Foreskin melanocyte (primary cell): ENCODE measurements at places on chromosomes 4 and X.
A peak's percentile ranks its signal among the peaks of the same experiment; 100 is the strongest.

- DNase-seq, result no peak
Observed at GRCh38 chrX:36414056-36414455, 494.5 kb downstream of the CFAP47 start.

GRCh38 chr4:139950568-139950967, 203.4 kb downstream of the MAML3 start:
- DNase-seq, result peak; percentile 76

- no peak for DNase-seq
Observed at GRCh38 chr4:3407930-3408792, 33.6 kb upstream of the HGFAC start.

DNA sequence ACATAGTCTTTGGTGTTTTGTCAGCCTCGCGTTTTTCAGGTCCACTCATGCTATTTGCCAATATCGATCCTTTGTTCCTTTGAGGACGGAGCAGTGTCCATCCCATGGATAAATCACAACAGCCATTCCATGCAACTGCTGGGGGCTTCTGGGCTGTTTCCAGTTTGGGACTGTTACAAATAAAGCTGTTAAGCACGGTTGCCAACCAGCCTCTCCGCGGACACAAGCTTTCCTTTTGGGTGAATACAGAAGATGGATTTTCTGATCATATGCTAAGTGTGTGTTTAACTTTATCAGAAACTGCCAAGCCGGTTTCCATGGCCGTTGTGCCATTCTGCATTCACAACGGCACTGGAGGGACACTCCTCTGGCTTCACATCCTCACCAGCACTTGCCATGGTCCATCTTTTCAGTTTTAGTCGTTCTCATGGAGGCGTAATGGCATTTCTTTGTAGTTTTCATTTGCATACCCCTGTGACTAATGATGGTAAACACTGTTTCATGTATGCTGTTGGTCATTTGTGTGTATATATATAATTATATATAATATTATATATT, 67.8 kb downstream of the ABLIM2 start:
- no peak for DNase-seq

GRCh38 chr4:185846505-185847150, 34.6 kb upstream of the SORBS2 start:
- DNase-seq, result no peak

- no peak for DNase-seq
Observed at GRCh38 chr4:173827707-173828106, 297.7 kb upstream of the HAND2 start.

DNA sequence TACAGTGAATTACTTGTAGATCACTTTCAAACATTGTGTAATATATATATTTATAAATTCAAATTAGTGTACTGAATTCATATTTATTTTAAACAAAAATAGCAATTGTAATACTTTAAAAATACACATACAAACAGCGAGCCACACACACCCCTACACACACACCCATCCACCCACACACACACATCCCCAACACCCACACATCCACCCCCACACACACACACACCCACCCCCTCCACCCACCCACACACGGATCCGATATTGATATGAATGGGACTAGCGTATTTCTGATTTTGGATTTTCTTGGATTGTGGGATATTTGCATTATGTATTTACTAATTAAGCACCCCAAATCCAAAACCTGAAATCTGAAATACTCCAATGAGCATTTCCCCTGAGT, 451.2 kb downstream of the PCDH7 start:
- no peak for DNase-seq

DNA sequence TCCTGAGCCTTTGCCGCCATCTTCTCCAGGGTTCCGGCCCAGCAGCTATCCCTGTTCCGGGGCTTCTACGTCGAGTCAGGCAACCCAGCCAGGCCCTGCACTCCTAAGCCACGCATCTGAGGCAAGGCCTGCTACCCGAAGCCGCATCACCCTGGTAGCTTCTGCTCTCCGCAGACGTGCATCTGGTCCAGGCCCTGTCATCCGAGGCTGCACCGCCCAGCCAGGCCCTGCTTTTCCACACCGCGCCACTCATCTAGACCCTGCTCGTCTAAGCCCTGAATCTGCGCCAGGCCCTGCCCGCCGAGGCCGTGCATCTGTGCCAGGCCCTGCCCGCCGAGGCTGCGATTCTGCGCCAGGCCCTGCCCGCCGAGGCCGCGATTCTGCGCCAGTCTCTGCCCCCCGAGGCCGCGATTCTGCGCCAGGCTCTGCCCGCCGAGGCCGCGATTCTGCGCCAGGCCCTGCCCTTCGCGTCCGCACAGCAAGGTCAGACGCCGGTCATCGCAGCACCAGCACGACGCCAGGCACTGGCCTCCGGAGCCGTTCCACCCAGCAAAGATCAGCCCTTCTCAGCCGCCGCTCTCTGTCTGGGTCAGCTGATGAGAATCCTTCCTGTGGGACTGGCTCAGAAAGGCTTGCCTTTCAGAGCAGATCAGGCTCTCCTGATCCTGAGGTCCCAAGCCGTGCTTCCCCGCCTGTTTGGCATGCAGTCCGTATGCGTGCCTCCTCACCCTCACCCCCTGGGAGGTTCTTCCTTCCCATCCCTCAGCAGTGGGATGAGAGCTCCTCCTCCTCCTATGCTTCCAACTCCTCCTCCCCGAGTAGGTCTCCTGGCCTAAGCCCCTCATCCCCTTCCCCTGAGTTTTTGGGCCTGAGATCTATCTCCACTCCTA, 75.1 kb downstream of the NUDT10 start:
- DNase-seq, result no peak

- no peak for DNase-seq
Observed at GRCh38 chrX:10851809-10852208, 231.4 kb upstream of the MID1 start.

- DNase-seq, result no peak
Observed at GRCh38 chr4:41069838-41070237, 144.5 kb downstream of the APBB2 start.

DNA sequence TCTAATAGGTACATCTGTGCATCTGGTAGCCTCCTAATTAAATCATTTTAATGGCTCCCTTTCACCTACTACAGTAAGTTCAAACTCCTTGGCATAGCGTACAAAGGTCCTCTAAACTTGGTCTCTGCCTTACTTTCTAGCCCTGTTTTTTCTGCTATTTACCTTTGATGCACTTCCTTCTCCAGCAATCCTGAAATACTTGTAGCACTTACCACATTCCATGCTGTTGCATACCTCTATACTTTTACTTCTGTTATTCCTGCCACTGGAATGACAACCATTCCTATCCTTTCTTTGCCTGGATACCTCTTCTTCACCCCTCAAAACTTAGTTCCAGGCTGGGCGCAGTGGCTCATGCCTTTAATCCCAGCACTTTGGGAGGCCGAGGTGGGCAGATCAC, 56.6 kb upstream of the LHFPL1 start:
- no peak for DNase-seq

- no peak for DNase-seq
Observed at GRCh38 chr4:167000141-167000852, 234.0 kb downstream of the SPOCK3 start.

- no peak for DNase-seq
Observed at GRCh38 chrX:118566359-118566758, 70.7 kb downstream of the DOCK11 start.

DNA sequence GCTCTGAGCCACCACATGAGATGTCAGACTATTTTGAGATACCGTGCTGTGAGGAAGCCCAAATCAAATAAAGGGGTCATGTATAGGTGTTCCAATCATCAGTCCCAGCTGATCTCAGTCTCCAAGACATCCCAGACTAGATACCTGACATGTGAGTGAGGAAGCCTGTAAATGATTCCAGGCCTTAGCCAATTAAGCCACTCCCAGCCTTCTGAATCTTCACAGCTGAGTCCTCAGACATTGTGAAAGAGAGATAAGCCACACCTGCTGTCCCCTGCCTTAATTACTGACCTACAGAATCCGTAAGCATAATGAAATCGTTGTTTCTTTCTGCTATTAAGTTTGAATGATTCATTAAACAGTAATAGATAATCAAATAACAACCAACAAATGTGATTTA, 671.4 kb downstream of the ZNF674 start:
- DNase-seq, result no peak

- no peak for DNase-seq
Observed at GRCh38 chr4:25320336-25320735, 7.8 kb downstream of the ZCCHC4 start.

GRCh38 chrX:49999087-49999486, 76.7 kb downstream of the CLCN5 start:
- DNase-seq, result no peak

- no peak for DNase-seq
Observed at GRCh38 chr4:98613453-98614075, 44.8 kb downstream of the TSPAN5 start.

DNA sequence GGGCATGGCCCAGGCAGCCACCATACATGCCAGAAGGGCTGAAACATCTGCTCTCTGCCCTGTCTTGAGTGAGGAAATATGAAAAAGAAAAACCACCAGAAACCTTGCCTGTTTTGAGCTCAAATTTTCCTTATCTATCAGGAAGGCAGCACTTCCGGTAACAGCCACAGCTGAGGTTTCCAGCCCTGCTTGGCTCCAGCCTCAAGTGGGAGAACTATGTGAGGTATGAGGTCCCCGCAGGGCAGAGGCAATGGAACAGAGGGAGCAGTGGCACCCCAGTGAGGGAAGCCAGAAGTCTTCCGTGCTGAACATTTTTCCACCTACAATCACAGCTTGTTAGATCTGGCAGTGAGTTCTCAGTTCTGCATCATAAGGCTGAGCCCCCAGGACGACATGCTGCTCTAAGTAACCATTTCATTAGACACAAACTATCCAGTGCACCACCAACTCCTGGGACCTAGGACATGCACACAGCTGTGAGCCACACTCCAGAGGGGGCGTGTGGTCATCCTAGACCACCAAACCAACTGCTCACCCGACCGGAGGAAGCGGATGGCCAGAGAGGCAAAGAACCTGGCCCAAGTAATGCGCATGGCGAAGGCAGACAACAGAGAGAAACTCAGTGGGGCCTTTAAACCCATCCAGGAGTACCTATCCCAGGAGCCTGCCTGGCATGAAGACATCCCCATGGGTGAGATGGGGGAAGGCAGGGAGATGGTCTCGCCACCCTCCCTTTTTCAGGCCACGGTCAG, 22.6 kb downstream of the WDR1 start:
- DNase-seq, result peak; percentile 67

- DNase-seq, result no peak
Observed at GRCh38 chrX:2145692-2146367, 354.9 kb downstream of the DHRSX start.

- DNase-seq, result no peak
Observed at GRCh38 chr4:2321279-2322196, 59.6 kb upstream of the MXD4 start.

DNA sequence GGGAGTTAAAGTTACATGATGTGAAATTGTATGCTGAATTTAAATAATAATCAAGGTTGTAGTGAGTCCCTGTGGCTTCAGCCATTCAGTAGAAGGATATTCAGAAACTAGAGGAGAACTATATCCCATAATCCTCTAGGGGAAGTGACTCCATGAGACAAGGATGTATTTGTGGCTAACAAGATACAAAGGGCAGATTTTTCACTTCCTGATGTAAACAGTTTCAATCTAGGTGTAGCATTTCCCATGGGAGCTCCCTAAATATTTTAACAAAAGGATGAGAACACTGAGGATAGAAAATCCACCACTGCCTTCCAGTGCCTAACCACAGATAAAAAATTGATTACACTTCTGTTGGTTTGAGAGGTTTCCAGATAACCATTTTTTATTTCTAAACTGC, 435.4 kb upstream of the TENM3 start:
- no peak for DNase-seq

- no peak for DNase-seq
Observed at GRCh38 chr4:110669663-110670062, 46.8 kb upstream of the PITX2 start.

DNA sequence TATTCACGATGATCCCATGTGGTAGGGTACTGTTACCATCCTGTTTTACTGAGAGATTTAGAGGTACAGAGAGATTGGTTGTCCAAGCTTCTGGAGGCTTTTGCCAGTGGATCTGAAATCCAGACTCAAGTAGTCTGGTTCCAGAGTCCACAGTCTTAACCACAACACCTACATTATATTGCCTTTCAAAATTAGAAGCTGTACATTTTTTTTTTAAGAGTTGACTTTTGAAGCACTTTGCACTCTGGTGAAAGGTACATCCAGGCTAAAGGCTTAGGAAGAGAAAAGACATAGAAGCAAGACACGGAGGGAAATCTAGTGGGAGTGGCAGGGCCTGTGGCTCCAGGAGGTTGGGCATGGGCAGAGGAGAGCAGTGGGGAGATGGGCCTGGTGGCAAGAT, 122.1 kb downstream of the AFF1 start:
- no peak for DNase-seq

- DNase-seq, result no peak
Observed at GRCh38 chrX:102765217-102765616, 44.7 kb downstream of the GPRASP3 start.

GRCh38 chr4:118388606-118389005, 35.8 kb upstream of the PRSS12 start:
- DNase-seq, result no peak

DNA sequence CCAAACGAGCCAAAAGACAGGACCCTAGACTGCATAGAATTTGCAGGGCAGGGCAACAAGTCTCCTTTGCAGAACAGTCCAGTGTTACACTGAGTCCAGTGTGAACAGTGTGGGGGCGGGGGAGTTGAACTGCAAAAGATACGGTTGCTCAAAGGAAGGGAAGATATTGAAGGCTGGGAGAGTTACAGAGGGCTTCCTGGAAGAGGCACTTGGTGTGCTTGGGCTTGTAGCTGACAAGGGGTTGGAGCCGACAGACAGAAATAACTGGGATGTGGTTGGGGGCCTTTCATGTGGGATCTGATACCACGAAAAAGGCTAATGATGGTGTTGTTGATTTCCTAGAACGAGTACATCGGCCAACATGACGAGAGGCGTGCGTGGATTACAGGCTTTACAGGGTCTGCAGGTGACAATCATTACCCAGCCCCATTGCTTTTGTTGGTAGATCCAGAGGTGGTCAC, 6.1 kb downstream of the XPNPEP2 start:
- no peak for DNase-seq

GRCh38 chr4:37890801-37891259, at the start of gene TBC1D1:
Gene TBC1D1, plus strand, starts transcription at chr4:37891084. Its CDS starts 11,012 bp downstream, at chr4:37902096.
- DNase-seq, result no peak

GRCh38 chr4:121213940-121214339, 49.8 kb upstream of the TNIP3 start:
- DNase-seq, result no peak

DNA sequence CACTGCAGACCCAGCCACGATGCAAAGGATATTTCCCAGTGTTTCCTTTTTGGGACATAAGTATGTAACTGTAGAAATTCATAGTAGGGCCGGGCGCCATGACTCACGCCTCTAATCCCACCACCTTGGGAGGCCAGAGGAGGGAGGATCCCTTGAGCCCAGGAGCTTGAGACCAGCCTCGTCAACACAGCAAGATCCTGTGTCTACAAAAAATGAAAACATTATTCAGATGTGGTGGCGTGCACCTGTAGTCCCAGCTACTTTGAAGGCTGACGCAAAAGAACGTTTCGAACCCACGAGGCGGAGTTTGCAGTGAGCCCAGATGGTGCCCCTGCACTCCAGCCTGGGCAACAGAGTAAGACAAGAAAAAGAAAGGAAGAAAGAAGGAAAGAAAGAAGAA, 49.2 kb downstream of the CRLF2 start:
- DNase-seq, result no peak

DNA sequence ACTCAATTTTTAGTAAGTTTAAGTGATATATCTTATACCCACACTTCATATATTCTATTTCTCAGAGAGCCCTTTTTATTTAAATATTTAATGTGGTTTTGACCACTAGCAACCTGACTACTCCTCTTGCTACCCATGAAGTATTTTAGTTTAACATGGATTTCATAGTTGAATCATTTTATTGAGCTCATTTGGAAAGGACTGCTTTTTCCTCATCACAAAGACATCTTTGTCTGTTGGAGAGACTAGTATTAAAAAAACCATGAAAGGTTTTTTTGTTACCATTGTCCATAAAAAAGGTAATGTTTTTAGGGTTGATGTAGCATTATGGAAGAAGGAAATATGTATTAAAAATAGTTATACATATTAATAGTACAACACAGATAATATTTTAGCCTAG, 139.5 kb downstream of the RAPGEF2 start:
- DNase-seq, result peak; percentile 70
